Activated CD8-positive, alpha-beta T cell treated with anti-CD3 and anti-CD28 coated beads, Interleukin-2, amount 10 ng/mL, durations not matched to agents 7 days and 5 days (primary cell): ENCODE measurements at places on chromosomes 4 and X.

DNA sequence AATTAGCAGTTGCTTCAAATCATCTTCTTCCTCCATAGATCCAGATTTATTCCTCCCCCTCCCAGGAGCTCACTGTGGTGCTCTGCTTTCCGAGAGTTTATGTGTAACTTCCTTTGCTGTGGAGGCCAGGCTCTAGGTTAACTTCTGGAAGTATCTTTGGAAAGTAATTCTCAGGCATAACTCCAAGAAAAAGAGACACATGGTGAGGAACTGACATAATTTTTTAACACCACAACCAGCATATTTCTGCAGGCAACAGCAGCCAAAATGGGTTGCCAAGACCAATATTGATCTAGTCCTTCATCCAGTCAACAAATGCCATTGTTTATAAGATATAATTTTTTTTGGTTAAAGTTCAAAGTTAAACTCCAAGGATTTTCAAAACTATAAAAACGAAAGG is 114.5 kb upstream of the RBPJ start:
- no peak for DNase-seq

- DNase-seq, result no peak
Observed at GRCh38 chr4:8280876-8281440, 11.4 kb downstream of the HTRA3 start.

DNA sequence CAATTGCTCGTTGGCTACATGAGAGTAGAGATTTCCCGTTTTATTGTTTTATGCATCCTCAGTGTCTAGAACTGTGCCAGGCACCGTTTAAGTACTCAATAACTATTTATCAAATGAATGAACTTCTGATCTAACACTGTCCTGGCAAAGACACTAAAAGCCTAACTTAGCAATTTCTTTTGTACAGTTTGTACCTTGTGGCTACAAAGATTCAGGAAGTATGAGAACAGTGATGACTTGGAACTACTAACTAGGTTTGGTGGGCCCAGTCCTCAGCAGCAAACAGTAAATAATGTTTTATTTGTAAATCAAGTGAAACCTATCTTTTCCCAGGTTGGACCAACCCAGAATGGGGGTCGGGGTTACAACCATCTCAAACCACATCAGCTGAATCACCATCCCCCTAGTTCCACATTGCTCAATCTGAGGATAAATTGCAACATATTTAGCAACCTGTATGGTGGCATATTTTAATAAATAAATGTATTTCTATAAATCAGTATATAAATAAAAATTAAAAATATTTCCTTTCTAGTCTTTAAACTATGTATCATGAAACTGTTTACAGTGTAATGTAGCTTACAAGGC is 12.3 kb upstream of the SCRG1 start:
- no peak for DNase-seq

DNA sequence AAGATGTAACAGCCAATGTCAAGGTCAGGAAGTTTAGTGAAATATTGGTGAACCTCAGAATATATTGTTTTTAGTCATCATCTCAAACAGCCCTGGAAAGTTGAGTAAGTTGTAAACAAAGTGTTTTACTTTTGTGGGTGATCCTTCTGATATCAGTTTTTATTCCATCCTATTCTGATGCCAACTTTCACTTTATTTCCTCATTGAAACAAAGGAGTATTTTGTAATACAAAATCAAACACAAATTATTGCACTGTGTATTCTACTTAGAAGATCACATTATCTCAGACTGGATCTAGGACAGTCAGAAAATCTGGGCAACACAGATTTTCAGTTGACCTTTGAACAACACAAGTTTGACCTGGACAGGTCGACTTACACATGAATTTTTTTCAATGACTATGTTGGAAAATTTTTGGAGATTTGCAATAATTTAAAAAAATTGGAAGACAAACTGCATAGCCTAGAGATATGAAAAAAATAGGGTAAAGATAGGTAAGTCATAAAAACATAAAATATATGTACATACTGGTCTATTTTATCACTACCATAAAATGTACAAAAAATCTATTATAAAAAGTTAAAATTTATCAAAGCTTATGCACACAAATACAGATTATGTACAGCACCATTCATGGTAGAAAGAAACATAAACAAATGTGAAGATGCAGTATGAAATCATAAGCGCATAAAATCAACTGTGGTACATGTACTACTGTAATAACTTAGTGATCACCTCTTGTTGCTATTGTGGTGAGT is 709.1 kb upstream of the FAM241A start:
- no peak for DNase-seq

GRCh38 chrX:132331000-132331399 is 111.8 kb upstream of the RAP2C start:
- no peak for DNase-seq

DNA sequence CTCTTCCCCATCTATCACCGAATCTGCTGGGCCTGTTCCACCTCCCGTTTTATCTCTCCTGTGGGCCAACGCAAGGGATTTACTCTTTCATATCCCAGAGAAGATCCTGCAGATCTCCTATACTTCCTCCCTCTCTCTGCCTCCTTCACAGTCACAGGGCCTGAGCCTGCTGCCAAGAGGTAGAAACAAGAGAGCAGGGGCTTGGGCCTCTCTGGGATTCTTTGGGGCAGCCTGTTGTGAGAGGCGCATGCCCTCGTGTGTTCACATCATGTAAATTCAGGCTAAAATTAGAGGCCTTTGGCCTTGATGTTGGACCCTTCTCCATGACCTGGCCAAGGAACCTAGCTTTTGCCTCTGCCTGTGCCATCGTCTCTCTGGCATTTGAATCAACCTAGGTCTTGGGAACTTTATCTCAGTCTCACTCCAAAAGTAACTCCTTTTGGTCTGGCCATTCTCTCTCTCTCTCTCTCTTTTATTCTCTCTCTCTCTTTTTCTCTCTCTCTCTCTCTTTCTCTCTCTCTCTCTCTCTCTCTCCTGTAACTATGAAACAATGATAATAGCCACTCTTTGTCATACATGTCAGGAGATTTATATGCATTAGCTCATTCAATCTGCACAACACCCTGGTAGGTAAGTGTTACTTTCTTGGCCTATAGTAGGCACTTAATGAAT is 20.0 kb upstream of the EFNB1 start:
- DNase-seq, result no peak

- peak; percentile 18 for DNase-seq
Observed at GRCh38 chrX:22666441-22666840, 333.3 kb upstream of the DDX53 start.

GRCh38 chr4:36244257-36245082 is at the start of gene ARAP2:
TSS of gene ARAP2 (minus strand) at chr4:36244514. CDS start at chr4:36229486, 15,028 bp downstream.
- peak; percentile 74 for DNase-seq

- no peak for DNase-seq
Observed at GRCh38 chrX:10235851-10236250, 79.1 kb downstream of the CLCN4 start.
